NCI-H69 (cell line): ENCODE measurements at places on chromosomes 6 and 20.

DNA sequence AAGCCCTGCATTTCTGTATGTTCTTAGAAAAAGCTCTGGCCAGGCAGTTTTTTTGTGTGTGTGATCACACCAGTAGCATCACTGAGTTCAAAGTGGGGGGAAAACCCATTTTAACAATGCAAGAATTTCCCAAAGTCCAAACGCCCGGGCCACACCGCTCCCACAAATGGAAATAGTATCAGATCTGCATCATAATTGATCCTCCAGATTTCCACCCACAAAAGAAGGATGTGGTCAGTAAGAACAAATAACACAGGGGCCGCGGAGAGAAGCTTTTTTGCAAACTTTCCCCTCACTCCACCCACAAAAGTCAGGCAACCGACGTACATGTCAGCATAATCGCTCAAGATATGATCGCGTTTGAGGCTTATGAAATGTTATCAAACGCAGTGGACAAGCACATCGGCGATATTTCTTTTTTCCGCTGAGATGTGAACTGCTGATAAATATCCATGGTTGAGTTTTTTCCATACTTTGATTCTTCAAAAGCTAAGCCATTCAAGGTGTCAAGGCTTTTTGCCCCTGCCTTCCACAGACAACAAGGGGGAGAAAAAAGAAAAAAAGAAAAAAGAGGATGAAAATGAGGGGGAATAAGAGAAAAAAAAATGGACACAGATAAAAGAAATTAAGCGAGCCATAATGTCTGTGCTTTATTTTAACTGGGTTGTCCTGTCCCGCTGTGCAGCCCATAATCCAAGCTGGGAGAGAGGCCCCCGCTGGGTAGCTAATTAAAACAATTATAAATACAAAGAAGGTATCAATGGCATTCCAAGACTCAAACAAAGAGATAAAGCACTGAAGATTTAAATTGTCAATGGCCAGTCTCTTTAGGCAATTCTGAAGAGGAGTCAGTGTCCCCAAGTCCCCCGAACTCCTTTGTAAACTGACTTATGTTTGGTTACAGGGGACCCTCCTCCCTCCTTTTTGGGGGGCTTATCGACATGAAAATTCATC lies 143.5 kb downstream of the ZFP64 start:
- peak; percentile 63 for DNase-seq

- DNase-seq = no peak
Measured at GRCh38 chr6:46648869-46649492, 3.6 kb downstream of the CYP39A1 start.

DNA sequence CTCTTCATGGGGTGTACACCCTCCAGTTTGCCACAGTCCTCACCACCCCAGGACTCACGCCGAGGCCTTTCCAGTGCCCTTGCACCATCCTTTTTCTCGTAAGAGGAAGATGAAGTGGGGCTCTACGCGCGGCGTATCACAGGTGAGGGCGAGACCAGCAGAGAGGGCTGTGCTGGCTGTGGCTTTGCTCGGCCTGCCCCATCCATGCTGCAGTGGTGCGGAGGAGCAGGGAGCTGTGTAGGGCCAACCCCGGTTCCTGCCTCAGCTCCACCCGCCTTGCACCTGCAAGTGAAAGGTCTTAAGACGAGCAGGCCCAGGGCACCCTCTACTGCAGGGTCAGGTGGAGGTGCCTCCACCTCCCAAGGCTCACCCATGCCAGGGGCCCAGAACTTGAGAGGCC lies 24.1 kb downstream of the RBCK1 start:
- DNase-seq = no peak

- DNase-seq = peak; percentile 66
Measured at GRCh38 chr6:32974016-32974333, 5.6 kb downstream of the BRD2 start.

DNA sequence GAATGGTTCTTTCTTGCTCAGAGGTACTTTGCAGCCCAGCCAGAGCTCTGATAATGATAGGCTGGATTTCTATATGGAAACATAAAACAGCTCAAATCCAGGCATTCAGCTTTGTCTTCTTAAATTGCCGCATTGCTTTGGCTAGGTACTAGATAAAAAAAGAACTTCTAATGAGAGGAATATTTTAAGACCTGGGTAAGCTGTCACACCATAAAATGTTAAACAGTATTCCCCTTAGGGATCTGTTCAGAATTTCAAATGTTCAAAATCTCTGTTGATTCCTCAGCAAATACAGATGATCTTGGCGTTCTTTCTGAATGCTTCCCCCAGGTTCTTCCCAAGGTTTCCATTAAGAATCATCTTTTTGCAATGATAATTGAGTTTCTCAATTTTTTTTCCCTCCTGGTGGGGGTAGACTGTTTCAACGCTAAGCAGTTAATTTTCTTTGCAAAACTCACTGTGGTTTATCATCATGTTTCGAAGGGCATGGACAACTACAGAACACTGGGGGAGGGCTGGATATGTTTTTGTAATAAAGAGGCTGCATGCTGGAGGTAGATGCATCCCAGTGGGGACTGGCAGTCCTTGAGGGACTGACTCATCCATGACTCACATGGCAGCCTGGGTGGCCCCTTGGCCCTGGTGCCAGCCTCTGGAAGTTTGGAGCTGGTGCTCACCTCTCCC lies 31.0 kb downstream of the TIAM2 start:
- peak; percentile 19 for DNase-seq

- DNase-seq = peak; percentile 86
Measured at GRCh38 chr6:106747139-106747538, 117.8 kb downstream of the QRSL1 start.

GRCh38 chr6:170050591-170051041 lies 240.3 kb downstream of the DLL1 start:
- DNase-seq = no peak

DNA sequence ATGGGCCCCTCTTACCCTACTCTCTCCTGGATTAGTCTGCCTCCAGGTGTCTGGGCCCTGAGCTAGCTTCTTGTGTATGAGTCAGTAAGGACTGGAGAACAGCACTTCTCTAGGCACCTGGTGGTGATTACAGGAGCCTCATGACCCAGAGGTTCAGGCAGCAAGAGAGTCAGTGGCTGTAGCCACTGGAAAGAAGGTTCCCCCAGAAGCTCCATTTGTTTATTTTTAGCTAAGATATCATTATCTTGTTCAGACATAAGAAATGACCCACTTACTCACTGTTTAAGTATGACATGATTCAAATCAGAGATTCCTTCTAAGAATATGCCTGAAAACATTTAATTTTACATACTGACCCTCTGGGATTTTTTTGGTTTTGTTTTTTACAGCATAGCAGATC lies 23.6 kb upstream of the SLC4A11 start:
- no peak for DNase-seq

- no peak for DNase-seq
Measured at GRCh38 chr20:10201321-10201870, 17.2 kb upstream of the SNAP25 start.

GRCh38 chr6:157539900-157540752 lies 159.1 kb downstream of the ZDHHC14 start:
- DNase-seq = no peak

GRCh38 chr6:124655866-124656265 lies 306.4 kb upstream of the RNF217 start:
- DNase-seq = no peak

- DNase-seq = peak; percentile 35
Measured at GRCh38 chr6:5335020-5335419, 73.7 kb downstream of the FARS2 start.

GRCh38 chr6:100948381-100949133 lies 67.4 kb upstream of the ASCC3 start:
- no peak for DNase-seq

DNA sequence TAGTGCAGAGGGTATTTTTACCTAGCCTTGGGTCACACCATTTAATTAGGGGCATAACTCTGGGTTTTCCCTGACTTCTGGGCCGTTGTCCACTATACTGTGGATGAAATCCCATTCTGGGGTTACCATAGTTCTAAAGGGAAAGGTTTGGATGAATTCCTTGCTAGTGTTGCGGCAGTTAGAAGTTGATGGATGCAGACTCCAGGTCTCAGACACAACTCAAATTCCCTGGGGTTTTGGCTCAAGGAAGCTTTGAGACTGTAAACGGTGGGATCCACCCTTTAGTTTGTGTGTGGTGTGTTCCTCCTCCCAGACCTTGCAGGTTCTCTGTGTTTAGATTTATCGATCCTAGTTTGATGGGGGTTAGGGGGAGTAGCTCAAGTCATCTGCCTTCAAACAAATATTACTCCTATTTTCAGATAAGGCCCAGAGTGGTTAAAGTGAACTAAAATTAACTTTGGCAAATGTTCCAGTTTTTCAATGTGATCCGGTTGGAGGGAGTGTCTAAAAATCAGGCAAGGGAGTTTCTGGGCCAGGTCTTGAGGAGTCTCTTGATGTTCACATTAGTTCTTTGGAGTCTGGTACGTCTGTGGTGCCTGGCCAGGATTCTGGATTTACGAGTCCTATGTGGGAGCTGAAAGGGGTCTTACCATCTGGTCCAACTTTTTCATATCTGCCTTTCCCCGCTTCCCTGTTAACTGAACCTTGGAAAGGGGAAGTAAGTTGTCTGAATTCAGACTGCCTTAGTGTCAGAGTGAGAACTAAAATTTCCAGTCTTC lies 1.5 kb downstream of the RALY start:
- peak; percentile 48 for DNase-seq

- peak; percentile 46 for DNase-seq
Measured at GRCh38 chr6:65566117-65566516, 140.9 kb downstream of the EYS start.

DNA sequence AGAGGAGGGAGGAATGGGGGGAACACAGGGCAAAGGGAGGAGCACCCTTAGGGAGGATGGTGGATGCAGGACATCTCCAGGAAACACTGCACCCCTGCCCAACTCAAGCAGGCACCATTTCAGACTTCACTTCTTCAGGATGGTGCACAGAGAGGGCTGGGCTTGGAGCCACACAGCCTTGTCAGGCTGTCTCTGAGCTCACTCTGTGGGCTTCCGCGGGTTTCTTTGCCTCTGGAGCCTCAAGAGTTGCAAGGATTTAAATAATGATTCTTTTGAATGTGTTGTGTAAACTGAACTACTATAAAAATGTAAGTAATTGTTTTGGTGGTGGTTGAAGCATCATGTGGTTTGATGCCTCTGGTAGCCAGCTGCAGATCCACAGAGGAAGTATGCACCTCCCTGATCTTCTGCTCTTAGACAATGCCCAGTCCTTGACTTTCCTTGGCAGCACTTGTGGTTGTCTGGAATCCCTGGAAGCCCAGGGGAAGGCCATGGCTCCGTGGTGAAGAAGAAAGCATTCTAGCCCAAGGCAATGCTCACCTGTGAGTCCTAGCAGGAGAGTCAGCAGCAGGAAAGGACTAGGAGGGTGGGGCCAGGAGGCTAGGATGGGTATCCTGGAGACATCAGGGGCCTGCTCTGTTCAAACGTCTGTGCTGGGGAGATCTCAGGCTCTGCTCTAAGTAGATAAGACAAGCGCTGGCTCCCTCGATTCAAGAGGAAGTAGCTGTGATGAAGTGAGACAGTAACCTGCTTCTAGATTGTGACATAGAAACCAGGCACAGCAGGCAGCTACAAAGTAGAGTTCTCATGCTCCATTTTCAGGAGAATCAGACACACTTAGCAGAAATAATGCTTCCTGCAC lies 50.2 kb upstream of the SIRPG start:
- no peak for DNase-seq

DNA sequence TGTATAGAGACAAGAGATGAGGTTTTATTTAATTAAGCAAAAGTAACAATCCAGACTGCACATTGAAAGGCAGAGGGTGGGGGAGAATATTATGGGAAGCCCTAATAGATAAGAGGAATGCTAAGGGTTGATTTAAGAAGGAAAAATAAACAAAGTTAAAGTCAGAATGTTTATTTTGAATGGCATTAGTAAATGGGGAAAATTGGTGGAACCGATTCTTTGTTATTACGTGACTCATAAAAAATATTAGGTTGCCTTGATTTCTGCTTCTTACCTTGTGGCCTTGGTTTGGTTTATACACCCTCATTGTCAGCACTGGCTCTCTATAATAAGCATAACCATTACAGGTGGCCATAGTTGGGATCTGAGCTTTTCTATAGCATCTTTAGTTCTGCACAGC lies 674.8 kb upstream of the CITED2 start:
- DNase-seq = no peak

DNA sequence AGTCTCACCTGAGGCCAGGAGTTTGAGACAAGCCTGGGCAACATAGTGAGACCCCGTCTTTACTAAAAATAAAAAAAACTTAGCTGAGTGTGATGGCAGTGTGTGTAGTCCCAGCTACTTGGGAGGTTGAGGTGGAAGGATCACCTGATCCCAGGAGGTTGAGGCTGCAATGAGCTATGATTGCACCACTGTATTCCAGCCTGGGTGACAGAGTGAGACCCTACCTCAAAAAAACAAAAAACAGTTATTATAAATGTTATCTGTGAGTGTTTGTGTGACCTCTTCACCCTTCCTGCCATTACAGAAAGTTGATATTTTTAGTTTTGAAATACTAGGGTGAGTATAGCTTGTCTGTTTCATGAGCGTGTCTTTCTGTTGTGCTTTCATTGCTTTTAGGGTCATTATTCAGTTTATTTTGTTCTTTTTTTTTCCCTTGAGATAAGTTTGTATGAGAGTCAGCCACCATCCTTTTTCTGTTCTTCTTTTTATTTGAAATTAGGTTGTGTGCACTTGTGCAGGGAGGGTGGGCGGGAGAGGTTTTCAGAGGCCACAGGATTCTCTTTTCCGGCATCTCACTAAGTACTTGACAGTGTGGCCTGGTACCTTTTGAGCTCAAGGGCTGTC lies 26.2 kb downstream of the CDYL start:
- DNase-seq = no peak

- no peak for DNase-seq
Measured at GRCh38 chr6:34521463-34522285, 34.5 kb downstream of the SPDEF start.

- no peak for DNase-seq
Measured at GRCh38 chr6:11164717-11165646, 53.5 kb upstream of the ERVFRD-1 start.
